ENCODE measurements at places on chromosomes 5 and 9.

GRCh38 chr9:90999425-91000397, 198.1 kb downstream of the SYK start:
- peak; percentile 74 for DNase-seq

DNA sequence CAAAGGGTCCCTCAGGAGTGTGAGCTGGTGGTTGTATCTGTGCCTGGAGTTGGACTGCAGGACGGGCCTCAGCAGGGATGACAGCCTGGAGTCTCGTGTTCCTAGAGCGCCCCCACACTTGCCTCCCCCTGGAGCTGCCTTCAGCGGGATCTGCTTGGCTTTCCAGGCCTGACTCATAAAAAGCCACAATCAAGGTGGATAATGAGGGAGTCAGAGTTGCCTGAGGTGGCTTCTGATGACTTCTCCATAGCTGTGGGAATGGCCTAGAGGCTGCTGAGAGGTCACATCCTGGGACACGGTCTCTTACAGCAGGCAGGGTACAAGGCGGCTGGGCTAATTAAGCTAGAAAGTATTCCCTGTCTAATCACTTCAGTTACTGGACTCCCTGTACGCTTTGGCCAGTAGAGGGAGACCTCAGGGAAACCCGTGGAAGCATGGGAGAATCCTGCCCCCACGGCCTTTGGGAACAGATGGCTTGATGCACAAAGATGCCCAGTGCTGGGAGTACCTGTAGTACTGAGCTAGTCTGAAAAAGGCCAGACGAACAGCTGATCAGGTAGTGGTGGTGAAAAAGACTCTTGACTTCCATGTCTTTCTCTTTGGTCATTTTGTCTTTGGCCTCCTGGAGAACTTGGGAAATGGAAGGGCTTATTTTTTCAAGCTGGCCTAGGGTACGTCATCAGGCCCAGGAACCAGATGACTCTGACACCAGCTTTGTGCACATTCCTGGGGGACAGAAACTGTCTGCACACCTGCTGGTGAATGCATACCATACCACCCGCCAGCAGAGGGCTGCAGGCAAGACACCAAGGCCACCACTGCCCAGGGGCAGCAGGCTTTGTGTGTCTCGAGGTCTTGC, 16.1 kb upstream of the FRRS1L start:
- DNase-seq: no peak

- no peak for DNase-seq
Measured at GRCh38 chr5:172004824-172005237, 1.6 kb downstream of the FBXW11 start.

- no peak for DNase-seq
Measured at GRCh38 chr5:177546258-177546741, 8.1 kb downstream of the FAM193B start.

- DNase-seq: no peak
Measured at GRCh38 chr5:72849546-72849945, 33.1 kb downstream of the TNPO1 start.

- no peak for DNase-seq
Measured at GRCh38 chr5:151202381-151203139, 21.3 kb downstream of the CCDC69 start.

GRCh38 chr9:116027511-116027910, 126.1 kb upstream of the PAPPA start:
- no peak for DNase-seq

GRCh38 chr5:100950985-100951384, 47.9 kb upstream of the ST8SIA4 start:
- DNase-seq: no peak

- no peak for DNase-seq
Measured at GRCh38 chr9:33131790-33132772, 35.1 kb downstream of the B4GALT1 start.

GRCh38 chr5:2892466-2893000, 141.1 kb upstream of the IRX2 start:
- DNase-seq: no peak

DNA sequence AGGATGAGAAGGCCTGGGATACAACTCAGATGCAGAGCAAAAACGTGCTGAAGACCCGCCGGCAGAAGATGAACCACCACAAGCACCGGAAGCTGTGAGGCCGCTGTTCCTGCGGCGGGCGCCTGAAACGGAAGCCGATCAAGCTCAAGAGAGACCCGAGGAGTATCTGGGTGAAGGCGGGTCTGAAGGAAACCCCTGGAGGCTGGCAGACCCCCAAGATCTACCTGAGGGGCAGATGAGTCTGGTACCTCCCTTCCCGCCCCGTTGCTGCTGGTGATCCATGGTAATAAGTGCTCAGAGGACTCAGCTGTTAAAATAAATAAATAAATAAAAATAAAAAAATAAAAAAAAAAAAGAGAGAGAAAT, 89.3 kb downstream of the BASP1 start:
- DNase-seq: no peak

- DNase-seq: no peak
Measured at GRCh38 chr9:5721279-5722087, 92.6 kb downstream of the RIC1 start.

GRCh38 chr9:73684601-73685000, 532.9 kb downstream of the ANXA1 start:
- no peak for DNase-seq

- no peak for DNase-seq
Measured at GRCh38 chr5:175216991-175217390, 227.0 kb downstream of the DRD1 start.

DNA sequence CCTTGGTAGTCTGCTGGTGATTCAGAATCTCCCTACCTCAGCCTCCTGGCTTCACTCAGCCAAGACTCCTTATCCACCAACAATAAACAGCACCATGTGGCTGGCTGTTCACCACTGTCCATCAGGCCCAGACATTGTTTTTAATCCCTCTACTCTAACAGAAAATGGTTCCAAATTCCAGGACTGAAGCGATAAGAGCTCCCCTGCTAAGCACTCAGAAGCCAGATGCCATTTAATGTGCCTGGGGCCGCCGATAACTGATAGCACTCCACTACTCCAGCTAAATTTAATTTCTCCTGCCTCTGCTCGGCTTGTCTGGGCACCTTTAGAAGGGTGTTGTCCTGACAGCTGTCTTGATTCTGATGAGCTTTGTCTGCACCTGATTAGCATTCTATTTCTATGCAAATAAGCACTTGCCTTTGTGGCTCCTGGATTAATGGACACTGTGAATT, 47.1 kb downstream of the ZNF622 start:
- no peak for DNase-seq

DNA sequence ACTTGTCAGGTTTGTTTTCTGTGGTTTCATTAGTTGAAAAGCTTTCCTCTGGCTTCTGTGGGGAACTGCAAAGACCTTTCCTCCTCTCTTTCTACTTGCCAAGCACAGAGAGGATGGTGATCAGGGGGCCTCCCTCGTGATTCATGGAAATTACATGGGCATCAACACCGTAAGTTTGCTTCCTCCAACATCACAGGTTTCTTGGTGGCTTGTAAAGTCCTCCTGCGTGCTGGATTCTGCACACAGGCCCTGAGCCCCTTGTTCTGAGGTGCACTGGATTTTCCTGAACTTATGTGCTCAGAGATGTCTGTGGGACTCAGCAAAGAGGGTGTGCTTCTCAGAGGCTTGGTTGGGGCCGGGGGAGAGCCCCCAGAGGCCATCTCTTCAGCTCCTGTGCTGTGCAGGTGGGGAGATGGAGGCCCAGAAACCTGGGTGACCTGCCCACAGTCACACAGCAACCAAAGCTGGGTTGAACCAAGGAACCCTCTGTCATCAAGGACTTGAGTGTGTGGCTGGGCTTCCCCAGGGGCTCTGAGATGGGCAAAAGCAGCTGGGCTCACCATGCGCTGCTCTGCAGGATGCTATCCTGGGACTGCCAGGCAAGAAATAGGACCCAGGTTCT, 36.5 kb downstream of the RGS3 start:
- DNase-seq: no peak

DNA sequence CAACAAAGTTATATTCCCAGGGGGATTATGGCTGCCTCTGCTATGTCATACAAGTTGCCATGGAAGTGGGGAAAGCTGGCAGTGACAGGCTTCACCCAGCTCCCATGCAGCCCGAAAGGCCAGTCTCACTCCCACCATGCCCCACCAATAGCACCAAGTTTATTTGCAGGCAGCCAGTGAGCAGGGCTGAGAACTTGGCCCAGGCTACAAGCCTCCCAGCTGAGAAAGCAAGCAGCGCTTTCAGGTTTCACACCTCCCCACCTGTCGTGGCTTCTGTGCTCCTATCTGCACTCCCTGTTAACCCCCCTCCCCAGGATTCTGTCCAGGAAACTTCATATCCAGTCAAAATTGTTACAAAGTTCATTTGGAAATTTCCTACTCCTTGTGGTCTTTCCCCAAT, 155.0 kb downstream of the SAXO1 start:
- DNase-seq: no peak

- no peak for DNase-seq
Measured at GRCh38 chr5:159451197-159452052, 121.1 kb upstream of the IL12B start.

GRCh38 chr9:122100756-122101155, 7.6 kb upstream of the TTLL11 start:
- DNase-seq: no peak

GRCh38 chr5:21184581-21184980, 1196.6 kb upstream of the CDH18 start:
- no peak for DNase-seq

DNA sequence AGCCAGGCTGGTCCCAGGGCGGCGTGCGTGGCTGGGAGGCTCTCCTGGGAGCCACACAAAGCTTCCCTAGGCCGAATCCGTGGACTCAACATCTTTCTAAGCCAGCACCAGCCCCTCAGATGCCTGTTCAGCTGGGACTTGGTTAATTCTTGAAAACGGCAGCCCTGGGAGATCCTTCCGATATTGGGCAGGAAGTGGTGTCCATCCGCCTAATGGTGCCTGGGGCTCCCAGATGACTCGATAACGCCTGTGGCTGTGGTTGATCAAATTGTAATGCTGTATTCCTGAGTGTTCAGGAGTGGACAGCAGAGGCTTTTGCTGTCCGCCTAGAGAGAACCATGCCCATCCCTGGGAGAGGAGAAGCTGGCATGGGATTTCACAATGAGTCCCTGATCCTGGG, 14.1 kb downstream of the KCNT1 start:
- DNase-seq: no peak

DNA sequence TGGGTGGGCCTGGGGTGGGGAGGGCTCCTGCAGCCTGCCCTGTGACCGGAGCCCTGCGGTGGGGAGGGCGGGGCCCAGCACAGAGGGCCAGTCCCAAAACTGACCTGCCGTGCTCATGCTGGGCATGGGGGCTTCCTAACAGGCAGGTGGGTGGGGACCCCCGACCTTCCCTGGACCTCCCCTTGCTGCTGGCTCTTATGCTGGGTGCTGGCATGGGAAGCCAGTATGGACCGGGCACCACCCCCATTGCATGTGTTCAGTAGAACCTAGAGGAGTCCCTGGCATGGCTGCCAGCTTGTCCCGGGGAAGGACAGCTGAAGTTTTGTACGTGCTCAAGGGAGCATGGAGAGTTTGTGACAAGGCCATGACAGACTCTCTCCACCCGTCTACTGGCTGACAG, 37.1 kb downstream of the WNK2 start:
- no peak for DNase-seq

GRCh38 chr5:90644132-90644531, 85.5 kb downstream of the ADGRV1 start:
- no peak for DNase-seq

GRCh38 chr5:148825716-148826052, 727 bp upstream of the ADRB2 start:
- no peak for DNase-seq

- DNase-seq: no peak
Measured at GRCh38 chr5:96321345-96321744, 111.7 kb downstream of the PCSK1 start.

GRCh38 chr9:29336281-29336680, 1763.0 kb upstream of the C9orf72 start:
- no peak for DNase-seq

DNA sequence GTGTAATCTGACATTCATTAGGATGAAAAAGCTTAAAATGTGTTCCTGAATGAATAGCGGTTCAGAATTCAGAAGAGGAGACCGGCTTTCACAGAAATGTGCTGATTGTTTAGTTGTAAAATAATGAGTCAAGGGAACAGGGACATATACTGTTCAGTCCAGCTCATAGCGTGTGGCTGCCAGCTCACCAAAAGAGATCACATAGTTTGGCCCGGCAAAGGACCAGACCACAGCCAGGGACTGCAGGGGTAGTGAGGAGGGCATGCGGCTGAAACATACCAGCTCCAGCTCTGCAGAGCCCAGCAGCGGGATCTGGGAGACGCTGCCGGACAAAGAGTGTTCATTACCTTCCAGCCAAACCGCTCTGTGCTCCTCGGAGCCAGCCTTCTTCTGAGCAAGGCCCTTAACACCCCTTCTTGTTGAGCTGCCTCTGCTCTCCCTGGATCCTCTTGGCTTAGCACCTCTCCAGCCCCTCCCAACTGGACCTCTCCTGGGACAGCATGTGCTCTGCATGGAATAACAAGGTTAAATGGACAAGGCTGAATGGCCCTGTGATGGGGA, 116.8 kb upstream of the CNTLN start:
- peak; percentile 46 for DNase-seq

- no peak for DNase-seq
Measured at GRCh38 chr9:117211280-117211679, 203.6 kb downstream of the ASTN2 start.

- DNase-seq: no peak
Measured at GRCh38 chr5:68046445-68046844, 169.1 kb upstream of the PIK3R1 start.

- DNase-seq: no peak
Measured at GRCh38 chr9:131627648-131628458, 82.5 kb downstream of the PRRT1B start.

DNA sequence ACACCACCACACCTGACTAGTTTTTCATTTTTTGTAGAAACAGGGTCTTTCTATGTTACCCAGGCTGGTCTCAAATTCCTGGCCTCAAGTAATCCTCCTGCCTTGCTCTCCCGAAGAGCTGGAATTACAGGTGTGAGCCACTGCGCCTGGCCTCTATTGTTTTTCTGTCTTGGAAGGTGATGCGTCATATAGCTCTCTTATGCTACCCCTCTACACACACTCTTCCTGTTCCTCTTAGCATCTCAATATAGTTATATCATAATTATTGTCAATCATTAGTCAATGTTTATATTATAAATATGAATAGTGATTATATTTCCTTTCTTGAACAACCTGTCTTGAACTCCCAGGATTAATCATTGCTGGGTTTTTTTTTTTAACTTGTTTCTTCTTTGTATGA, 7.3 kb downstream of the PKD2L2 start:
- DNase-seq: no peak

- DNase-seq: no peak
Measured at GRCh38 chr9:22119522-22120158, 110.5 kb upstream of the CDKN2B start.

DNA sequence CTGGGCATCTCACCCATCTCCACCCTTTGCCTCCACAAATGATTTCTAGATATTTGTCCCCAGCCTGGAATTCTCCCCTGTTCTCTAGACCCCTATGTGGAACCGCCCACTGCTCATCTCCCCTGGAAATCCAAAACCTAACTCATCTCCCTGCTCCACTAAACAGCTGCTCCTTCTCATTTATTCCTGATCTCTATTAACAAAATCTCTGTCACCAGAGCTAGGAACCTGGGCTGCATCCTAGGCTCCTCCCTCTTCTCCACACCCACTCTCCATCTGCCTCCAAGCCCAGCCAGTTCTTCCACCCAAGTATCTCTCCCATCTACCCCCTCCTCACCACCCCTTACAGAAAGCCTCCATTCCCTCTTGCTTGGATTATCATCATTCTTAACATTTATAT, 24.0 kb upstream of the SYNPO start:
- DNase-seq: no peak

GRCh38 chr9:69971643-69972449, 71.8 kb upstream of the MAMDC2 start:
- DNase-seq: no peak

- DNase-seq: no peak
Measured at GRCh38 chr5:31452314-31452713, 79.6 kb downstream of the DROSHA start.

Data from spinal cord (tissue), 10 donors.